ENCODE measurements at places on chromosomes 5 and 9.

- no peak for DNase-seq
Measured at GRCh38 chr5:140630292-140631035, 2.5 kb downstream of the CD14 start.

GRCh38 chr9:1804128-1804865 lies 210.8 kb upstream of the SMARCA2 start:
- no peak for DNase-seq

GRCh38 chr9:89879701-89880100 lies 274.9 kb downstream of the GADD45G start:
- no peak for DNase-seq

GRCh38 chr5:17604951-17605350 lies 968 bp downstream of the TAF11L11 start:
- no peak for DNase-seq

- DNase-seq: no peak
Measured at GRCh38 chr9:135338546-135338945, 141.0 kb upstream of the PPP1R26 start.

- DNase-seq: no peak
Measured at GRCh38 chr5:93017849-93018248, 563.2 kb downstream of the NR2F1-AS1 start.

GRCh38 chr9:76932757-76933156 lies 26.8 kb upstream of the PRUNE2 start:
- no peak for DNase-seq

DNA sequence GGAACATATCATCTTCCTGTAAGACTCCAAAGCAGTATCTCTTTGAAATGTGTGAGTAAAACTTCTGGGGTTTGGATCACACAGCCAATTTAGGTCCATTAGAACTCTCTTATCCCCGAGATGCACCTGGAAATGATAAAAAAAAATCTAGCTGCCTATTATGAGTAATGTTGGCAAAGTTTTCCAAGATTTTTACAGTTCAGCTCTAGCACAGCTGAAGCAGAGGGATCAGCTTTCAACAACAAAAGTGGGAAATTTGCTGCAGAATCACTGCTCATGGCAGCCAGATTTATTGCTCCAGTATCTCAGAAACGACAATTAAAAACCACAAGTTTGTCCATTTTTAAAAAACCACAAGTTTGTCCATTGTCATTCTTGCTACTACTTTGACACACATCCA lies 292.2 kb downstream of the IRX2 start:
- DNase-seq: no peak

DNA sequence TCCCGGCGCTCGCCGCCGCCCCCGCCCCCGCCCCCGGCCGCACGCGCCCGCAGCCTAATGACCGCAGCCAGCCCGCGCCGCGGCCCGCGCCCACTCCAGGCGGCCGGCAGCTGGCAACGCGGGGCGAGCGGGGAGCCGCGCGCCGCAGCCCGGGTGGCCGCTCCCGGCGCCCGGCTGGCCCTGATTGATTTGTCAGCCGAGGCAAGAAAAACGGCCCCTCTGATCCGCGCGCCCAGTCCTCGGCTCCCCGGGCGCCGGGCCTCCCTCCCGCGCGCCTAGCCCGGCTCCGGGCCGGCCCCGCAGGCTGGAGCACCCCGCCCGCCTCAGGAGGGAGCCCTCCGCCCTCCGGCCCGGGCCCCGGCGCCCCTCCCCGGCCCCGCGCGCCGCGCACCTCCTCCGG lies 11.9 kb upstream of the LHX2 start:
- DNase-seq: no peak

GRCh38 chr5:11596657-11597071 lies 307.6 kb downstream of the CTNND2 start:
- DNase-seq: no peak

DNA sequence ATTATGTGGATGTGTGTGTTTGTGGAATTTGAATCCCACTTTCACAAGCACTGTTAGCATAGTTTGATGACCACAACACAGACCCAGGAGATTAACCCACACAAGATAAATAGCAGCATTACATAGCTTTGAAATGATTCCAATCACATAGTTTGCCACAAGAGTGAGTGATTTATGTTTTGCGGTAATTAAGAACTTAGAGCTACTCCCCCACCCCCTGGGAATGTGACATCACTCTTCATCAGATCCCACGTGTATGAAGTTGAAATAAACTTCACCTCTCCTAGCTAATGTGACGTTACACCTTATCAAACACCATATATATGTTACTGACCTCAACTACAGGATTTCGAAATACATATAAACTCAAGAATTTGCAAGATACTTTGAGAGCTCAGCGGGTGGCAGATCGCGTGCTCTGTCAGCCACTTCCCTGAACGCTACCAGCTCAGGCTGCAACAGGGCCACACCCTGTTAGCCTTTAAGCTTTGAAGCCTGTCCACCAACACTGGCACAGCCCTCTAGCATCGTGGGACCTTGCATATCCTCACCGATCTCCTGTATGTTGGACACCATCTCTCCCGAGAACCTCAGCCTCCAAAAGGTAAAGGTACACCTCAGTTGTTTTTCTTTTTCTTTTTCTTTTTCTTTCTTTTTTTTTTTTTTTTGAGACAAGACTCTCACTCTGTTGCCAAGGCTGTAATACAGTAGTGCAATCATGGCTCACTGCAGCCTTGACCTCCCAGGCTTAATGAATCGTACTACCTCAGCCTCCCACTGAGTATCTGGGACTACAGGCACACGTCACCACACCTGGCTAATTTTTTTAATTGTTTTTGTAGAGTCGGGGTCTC lies 1.7 kb upstream of the AGTPBP1 start:
- DNase-seq: peak; percentile 61

DNA sequence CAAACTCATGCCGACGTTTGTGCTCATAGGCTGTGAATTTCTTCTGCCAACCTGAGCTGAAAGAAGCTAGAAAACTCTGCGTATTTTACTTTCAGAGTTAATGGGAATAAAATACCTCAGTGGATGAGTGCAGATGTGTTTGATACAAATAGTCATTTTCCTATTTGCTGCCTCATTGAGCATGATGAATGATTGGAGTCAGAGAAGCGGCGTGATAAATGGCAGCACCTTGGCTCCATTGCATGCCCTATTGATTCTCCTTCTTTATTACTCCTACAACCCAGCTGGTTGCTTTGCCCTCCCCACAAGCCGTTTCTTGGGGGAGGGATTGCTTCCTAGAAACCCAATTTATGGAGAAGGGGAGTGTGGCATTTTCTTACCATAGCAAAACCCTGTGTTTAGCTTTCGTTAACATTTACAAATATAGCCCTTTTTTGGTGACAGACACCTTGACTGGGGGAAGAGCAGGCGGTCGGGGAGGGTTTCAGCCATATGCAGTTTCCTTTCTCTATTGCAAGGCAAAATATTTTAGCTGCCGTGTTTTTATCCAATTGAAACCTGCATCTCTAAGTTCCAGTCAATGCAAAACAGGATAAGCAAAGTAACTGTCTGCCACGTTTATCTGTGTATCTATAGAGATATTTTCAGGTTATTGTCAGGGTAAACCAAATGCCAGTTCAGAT lies 93.1 kb upstream of the TBCA start:
- no peak for DNase-seq

GRCh38 chr5:153981905-153982605 lies 56.7 kb downstream of the FAM114A2 start:
- no peak for DNase-seq

DNA sequence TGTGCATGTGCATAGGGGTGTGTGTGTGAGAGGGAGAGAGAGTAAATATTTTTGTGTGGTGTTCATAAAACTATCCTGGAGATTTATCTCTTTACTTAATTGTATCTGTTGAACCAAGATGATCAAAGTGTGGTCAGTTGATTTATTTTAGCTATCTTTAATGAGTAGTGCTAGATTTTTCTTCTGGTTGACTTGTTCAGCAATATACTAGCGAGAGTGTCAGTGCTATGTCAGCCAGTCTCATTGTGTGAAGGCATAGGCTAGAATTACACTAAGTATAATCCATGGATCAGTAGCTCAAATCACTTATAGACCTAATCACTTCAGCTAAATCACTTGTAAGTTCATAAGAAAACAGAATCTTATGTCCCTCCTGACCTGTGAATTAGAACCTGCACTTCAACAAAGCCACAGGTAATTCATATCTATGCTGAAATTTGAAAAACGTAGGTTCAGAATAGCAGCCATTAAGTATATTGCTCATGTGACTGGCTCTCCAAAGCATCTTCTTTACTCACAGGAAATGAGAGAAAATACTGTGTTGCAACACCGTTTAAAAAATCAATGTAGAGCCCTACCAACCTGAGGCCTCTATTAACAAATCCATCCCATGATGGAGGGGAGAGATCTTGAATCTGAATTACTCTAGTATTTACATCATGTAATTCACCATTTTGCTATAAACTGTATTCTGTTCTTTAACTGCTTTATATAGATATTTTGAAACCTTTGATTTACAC lies 203.1 kb upstream of the ACTBL2 start:
- no peak for DNase-seq

DNA sequence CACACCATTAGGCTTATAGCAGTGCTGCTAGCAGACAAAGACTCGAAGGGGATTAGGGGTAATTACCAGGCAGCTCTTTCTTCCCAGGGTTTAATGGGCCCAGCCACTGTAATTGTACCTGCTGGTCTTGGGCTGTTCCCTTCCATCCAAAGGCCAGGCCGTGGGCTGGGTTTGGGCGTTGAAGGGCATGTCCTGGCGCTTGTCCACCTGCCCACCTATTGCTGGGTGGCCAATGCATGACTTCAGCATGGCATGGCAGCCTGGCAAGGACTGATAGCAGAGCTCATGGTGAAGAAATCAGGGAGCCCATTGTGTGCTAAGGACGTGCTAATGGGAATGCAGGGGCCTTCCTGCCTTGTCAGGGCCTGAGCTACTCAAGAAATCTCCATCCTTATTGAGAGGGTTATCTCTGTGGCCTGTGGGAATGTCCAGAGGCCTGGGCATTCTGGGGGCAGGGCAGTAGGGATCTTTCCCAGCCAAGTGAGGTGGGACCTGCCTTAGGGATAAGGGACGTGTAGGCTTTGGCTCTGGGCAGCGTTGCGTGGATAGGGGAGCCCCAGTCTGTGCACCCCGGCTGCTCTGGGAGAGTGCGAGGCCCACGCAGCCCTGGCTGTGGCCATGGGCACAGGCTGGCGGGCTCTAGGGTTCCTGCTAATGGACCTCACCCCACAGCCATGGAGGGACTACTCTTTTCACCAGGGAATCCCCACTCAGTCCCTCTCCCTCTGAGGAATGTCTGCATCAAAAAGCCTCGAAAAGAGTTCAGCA lies 116.1 kb upstream of the PITX1 start:
- DNase-seq: no peak

DNA sequence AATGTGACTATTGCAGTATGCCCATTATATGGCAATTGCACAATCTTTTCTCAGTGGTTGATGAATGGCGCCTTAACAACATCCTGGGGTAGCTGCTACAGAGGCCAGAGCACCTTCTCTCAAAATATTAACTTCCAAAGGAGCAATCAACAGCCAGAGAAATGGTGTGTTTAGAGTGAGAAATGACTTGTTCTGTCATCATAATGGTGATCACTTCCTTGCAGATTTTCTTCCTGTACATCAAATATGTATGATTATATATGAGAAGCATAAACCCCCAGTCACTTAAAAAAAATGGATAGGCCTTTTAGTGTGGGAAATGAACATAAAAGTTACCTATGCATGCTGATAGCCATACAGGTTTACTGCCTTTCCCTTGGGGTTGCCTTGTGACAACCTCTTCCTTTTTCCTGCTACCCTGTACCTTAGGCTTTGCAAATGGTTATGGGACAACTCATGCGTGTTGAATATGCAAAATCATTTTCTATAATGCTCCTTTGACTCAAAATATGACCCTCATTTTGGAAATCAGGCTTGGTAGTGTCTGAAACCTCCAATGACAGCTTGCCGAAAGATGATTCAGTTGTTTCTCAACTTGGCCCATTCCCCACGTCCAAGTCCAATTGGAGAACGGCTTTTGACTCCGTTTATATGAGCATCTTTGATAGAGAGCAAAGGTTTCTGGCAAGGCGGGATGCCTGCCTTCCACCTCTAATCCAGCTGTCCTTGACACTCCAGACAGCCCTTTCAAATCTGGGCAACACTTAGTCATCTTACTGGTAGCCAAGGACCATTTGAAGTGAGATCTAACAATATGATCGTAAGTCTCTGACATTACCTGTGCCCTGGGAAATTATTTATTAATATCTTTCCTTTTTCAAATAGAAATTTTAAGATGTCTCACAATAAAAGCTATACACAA lies 69.3 kb downstream of the SLC1A1 start:
- no peak for DNase-seq

GRCh38 chr5:121251954-121252353 lies 599.7 kb upstream of the FTMT start:
- peak; percentile 82 for DNase-seq

DNA sequence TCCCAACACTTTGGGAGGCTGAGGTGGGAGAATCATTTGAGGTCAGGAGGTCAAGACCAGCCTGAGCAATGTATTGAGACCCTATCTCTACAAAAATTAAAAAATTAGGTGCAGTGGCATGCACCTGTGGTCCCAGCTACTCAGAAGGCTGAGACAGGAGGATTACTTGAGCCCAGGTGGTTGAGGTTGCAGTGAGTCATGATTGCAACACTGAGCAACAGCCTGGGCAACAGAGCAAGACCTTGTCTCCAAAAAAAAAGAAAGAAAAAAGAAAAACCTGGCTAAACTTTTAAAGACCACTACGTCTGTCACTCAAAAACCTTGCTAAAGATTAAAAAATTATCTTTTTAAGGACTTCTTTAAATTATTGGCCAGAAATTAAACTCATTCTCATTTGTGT lies 59.8 kb upstream of the ABCA1 start:
- DNase-seq: no peak

GRCh38 chr5:160071516-160071915 lies 47.7 kb downstream of the PWWP2A start:
- DNase-seq: no peak

DNA sequence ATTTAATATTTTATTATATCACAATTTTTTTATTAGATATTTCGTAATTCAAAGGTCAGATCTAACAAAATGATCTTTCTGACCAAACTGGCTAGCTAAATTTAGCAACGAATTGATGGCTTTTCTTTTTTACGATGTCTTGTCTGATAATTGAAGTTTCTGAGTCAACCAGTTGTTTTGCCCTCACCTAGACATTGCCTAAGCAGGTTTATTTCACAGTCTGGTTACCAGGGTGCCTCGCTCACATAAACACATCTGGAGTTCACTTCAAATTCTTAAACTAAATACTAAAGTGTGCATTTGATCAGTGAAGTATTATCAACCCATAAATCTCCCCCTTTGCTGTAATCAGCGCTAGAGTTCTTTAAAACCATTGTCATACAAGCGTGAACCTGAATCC lies 448.3 kb downstream of the TLE4 start:
- DNase-seq: no peak

GRCh38 chr5:40801771-40802562 lies 3.8 kb upstream of the PRKAA1 start:
- no peak for DNase-seq

DNA sequence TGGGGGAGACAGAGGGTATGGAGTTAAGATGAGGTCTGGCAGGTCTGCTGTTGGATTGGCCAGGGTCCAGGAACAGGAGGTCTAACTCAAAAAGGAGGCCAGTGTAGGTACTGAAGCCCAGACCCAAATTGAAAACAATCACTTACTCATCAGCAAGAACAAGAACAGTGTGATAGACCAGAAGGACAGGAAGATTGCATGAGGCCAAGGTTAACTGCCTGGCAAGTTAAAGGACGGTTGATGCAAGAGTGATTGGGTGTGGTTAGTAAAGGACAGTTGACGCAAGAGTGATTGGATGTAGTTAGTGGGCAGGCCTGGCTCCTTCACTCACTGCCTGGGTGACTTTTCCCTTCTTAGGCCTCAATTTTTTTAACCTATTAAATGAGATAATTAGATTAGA lies 132.6 kb downstream of the PDZD2 start:
- DNase-seq: no peak
